Panc1 (cell line): ENCODE measurements at places on chromosomes 2 and 18.

DNA sequence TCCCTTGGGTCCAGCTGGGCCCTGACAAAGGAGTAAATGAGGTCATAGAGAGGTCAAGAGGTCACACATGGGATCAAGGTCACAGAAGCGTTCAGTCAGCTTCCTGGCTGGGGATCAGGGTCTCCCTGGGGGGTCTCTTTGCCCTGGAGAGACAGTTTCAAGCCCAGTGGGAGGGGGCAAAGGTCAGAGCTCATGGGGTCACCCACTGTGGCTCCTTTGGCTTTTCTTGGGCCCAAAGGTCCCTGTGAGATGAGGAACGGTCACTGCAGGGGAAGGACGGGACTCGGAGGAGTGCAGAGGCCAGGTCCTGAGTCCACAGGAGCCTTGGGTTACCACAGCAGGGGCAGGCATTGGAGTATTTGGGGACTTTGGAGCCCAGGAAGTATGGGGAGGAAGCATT is 30.7 kb upstream of the ANKRD62 start:
- DNase-seq = no peak

- no peak for DNase-seq
Measured at GRCh38 chr18:21826196-21826595, 85.6 kb downstream of the MIB1 start.

DNA sequence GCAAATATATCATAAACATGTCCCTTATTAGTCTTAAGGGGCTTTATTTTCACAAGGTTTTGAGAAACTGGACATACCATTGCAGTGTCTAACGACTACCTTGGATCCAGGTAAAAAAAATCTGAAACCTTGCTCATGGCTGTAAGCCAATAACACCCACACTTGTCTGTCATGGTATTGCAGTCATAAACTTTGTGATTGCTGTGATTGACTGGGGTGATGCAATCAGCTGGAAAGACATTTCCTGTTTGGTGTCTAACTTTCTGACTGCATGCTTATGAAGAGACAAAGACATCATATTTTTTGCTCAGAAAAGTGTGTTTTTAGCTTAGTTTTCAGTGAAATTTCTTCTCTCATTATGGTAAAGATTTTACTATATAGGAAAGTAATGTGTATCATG is 635.0 kb downstream of the TSN start:
- DNase-seq = no peak

- no peak for DNase-seq
Measured at GRCh38 chr2:176960736-176961520, 251.7 kb upstream of the HNRNPA3 start.

DNA sequence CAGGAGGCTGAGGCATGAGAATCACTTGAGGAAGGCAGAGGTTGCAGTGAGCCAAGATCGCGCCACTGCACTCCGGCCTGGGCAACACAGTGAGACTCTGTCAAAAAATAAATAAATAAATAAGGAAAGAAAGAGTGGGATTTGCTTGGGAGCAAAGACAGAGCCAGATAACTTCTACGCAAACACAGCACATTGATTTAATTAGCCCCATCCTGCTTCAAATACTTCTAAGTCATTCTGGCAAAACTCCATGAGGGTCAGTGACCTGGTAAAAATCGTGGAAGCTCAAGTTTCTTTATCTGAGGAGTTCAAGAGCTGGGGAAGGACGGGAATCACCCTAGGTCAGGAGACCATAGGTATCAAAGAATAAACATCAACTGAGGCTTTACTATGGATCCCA is 70.6 kb upstream of the TCF7L1 start:
- DNase-seq = no peak

GRCh38 chr2:35410431-35411061 is 945.0 kb upstream of the CRIM1 start:
- peak; percentile 25 for DNase-seq

GRCh38 chr2:174595891-174596397 is 1.7 kb downstream of the WIPF1 start:
- no peak for DNase-seq

- no peak for DNase-seq
Measured at GRCh38 chr2:17759805-17760204, 5.9 kb downstream of the GEN1 start.

DNA sequence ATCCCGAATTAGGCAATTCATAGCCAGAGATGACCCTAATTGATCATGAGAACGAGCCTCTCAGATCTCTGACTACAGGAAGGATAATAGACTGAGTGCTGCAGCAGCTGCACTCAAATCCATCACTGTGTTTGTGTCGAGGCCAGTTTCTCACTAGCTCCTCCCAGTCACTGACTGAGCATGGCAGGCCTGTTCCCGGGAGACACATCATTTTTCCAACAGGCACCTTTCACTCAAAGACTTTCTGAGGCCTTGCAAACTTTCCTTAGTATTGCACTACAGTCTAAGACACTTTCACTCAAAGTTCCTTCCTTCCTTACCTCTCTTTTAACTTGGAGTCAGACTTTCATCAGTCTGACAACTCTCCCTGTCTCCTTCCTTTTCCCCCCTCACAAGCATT is 13.7 kb downstream of the SOS1 start:
- no peak for DNase-seq
